Iris pigment epithelial cell (primary cell): ENCODE measurements at places on chromosomes 4 and X.
A peak's percentile ranks its signal among the peaks of the same experiment; 100 is the strongest.

DNA sequence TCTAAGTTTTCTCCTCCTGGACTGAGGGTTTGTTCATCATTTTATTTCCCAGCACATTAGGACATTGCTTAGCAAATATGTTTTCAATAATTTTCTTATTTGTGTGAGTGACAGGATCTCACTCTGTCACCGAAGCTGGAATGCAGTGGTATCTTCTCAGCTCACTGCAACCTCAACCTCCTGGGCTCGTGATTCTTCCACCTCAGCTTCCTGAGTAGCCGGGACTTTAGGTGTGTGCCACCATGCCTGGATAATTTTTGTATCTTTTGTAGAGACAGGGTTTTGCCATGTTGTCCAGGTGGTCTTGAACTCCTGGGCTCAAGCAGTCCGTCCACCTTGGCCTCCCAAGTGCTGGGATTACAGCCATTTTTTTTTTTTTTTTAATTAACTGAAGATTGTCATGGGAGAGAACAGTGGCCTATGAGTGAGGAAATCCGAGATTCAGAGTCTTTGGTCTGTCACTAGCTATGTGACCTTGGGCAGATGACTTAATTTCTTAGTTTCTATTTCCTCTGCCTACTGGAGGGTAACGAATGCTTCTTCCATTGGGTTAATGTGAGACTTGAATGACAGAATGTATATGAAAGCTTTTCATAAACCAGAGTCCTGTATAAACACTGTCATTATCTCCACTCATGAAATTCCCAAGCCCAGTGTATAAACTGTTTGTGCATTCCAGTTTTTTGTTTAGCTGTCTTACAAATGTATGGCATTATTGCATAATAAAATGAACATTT lies 23.9 kb downstream of the MOB1B start:
- DNase-seq = no peak

DNA sequence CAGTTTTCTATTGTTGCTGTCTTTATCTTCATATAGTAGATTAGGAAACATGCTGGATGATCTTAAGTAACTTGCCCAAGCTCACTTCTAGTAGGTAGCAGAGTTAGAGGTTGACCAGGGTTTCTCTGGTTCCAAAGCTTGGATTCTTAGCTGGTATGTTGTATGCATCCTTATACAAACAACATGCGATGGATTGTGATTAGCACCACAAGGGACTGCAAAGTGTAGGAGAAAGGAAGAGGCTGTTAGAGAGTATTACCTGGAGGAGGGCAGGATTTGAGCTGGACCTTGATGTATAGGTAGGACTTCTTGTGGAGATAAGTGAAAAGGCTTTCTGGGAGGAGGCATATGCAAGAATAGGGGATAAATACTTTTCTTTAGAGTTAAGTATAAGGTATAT lies 5.6 kb downstream of the STIM2 start:
- DNase-seq = no peak

DNA sequence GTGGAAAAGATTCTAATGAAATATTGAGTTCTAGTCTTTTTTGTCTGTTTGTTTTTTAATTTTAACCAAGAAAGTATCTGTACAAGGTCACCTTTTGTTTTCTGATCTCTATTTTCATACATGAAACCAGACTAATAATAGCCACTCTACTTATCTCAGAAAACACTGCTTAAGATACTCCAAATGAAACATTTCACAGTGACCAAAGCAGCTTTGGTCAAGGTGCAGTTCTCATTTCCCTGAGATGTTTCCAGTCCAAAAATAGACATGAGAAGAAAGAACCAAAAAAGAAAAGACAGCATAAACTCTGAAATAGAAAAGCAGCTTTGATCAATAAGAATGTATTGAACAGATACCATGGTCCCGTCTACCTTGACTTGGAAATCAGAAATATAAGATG lies 782.8 kb downstream of the RAB28 start:
- DNase-seq = no peak

DNA sequence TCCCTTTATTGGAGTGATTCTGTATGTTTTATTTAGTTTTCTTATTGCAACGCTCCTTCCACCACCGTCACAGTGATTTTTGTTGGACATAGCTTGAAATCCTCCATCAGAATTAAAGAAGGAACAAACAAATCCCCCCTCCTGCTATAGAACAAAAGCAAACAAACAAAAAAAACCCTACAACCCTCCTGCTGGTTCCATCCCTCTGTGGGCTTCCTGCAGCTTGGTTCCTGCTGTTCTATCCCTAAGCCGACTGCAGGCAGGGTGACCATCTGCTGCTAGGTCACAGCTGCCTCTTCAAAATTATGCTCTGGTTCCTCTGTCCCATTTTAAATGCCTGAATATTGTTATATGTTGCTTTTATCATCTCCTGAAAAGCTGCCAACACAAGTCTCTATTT lies 116.8 kb upstream of the AGA start:
- no peak for DNase-seq

GRCh38 chrX:153738056-153738605 lies 13.5 kb downstream of the ABCD1 start:
- DNase-seq = no peak

DNA sequence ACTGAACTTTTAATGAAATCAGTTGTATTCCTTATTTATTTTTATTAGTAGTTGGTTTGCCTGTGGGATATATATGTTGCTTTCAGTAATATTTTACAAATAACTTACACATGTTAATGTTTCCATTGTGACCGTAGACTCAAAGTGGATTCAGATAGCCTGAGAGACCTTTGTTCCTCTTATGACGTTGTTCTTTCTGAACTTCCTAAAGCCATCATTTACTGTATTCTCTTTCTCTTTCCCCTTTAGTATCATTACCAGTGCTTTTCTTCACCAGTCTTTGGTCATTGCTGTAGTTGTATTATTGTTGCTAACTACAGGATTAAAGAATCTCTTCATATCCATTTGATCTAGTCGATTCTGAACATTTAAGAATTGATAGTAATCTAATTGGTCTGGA lies 4.3 kb downstream of the STIM2 start:
- no peak for DNase-seq

GRCh38 chrX:123256378-123256777 lies 72.3 kb downstream of the GRIA3 start:
- DNase-seq = no peak

DNA sequence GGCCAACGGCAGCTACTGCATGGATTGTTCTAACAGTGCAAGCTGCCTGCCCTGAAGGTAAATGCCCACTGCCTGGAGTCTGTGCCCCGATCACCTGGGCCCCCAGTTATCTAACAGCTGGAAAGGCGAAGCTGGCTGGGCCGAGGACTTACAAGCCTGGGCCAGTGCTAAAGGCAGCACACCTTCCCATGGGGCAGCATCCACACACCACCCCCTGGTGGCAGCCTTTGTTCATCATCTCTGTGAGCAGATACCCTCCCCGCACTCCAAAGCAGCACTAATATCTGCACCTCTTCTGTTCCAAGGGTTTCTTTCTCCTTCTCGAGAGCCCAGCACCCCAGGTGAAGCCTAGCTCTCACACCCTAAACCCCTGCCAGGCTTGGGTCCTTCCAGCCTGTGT lies 7.6 kb downstream of the SLC2A9 start:
- peak; percentile 45 for DNase-seq

DNA sequence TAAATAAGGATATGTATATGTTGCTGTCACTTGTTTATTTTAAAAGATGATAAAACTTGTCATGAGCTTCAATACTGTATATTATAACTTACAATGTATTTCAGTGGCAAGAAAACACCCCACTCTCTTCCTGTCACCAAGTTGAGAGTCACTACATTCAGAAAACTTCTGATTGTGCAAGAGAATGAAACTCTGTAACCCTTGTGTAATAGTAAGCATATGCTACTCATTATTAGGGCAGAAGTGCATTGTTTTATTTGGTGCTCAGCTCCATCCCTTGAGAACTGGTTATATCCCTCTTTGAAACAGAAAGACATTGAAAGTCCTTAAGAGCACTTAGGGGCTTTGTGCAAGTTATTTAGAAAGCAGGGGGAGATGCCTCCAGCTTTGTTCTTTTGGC lies 594.5 kb downstream of the ARAP2 start:
- no peak for DNase-seq

DNA sequence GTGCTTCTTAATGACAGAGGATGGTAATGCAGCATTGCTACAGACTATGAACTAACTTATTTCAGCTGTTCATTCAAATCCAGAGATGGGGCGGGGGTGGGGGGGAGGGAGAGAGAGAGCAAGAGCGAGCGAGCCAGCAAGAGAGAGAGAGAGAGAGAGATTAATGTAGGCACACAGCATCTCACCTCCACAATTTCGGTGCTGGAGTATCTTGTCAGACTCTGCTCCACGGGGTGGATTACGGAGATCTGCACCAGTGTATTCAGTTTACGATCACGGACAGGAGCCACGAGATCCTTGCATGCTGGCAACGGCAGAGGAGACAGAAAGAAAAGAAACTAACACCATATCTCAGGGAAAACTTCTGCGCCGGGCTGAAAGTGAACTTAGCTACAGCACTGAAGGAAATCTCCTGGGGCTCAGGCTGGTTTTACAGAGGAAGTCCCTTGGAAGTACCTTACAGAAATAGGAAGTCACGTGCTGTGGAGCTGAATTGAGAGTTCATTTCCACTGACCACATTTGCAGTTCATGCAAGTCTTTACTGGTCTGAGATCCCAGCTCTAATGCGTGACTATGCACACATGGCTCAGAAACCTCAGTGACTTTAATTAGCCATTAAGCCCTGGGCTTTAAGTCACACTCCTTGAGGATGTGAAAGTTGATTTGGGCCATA lies 440.9 kb downstream of the INPP4B start:
- peak; percentile 71 for DNase-seq

GRCh38 chr4:185036842-185037241 lies 18.6 kb downstream of the HELT start:
- no peak for DNase-seq

GRCh38 chr4:78796526-78796925 lies 20.4 kb downstream of the BMP2K start:
- no peak for DNase-seq

GRCh38 chrX:154738011-154738738 lies 12.7 kb downstream of the GAB3 start:
- DNase-seq = peak; percentile 91

DNA sequence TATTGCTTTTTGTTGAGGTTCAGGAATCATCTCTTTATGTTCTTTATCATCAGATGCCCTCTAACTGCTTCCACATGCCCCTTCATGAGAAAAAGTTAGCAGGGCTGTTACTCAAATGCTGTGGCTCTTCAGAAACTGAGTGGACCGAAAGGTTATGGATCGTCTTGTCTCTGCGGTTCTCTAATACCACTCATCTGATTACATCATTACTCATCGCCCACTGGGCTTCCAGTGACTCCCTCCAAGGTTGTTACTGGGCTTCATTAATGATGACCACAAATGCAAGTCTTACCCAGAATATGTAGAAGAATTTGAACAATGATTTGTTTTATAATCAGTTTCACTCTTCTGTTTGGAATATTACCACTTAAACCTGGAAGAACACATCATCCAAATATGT lies 67.7 kb downstream of the RWDD4 start:
- peak; percentile 66 for DNase-seq

DNA sequence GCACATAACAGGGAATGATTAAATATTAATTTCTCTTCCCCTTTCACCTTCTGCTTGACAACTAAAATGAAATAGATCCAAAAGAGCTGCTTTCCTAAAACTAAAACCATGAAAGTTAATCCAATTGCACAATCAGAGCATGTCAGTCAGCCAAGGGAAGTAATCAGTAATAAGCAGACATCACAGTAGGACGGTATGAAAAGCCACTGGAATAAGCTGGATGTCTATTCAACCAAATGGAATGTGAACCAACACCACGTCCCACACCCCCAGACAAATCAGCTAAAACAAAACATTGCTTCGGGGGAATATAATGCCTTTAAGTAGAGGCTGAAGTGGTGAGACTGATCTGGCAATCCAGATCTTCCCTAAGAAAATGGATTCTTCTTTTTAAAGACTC lies 859.4 kb upstream of the FTHL17 start:
- DNase-seq = peak; percentile 75

DNA sequence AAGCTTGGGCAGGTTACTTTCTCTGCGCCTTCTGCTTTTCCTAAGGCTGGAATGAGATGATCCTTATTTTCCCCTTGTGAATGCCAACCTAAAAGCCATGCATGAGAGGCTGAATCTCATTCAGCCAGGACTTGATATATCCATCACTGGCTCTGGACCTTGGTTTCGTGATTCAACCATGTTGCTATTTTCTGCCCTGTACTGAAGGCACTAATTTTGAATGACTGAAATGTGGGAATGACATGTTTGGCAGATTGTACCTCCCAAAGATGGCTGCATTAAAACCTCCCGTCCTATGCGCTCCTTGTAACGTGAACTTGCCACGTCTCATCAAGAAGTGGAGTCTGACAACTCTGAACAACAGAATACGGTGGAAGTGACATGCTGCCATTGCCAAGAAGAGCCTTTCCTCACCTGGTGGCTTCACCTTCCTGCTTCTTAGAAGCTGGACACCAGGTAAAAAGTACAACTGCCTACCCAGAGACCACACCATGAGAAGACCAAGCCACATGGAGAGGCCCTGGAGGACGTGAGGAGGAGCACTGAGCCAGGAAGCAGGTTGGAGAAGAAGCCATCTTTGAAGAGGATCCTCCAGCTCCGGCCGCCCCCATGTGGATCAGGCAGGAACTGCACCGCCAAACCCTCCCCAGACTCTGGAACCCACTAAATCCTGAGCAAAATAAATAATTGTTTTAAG lies 174.5 kb downstream of the NSUN7 start:
- DNase-seq = peak; percentile 58

GRCh38 chrX:39602195-39602594 lies 495.6 kb downstream of the BCOR start:
- DNase-seq = no peak

GRCh38 chr4:82584931-82585330 lies 23.1 kb upstream of the TMEM150C start:
- DNase-seq = no peak

DNA sequence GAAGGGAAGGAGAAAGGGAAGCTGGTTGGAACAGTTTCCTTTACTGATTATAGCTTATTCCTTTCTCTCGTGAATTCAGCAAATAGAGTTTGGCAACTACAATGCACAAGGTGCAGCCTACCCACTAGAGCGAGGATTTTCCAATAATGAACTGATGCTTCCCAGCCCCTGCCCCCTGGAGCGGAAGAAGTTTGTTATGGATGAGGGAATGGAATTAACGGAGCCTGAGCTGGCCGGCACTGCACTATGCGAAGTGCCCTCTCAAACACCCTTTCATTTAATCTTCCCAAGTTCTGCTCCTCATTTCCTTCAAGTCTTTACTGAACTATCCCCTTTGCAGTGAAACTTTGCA lies 42.5 kb upstream of the CBR4 start:
- no peak for DNase-seq

DNA sequence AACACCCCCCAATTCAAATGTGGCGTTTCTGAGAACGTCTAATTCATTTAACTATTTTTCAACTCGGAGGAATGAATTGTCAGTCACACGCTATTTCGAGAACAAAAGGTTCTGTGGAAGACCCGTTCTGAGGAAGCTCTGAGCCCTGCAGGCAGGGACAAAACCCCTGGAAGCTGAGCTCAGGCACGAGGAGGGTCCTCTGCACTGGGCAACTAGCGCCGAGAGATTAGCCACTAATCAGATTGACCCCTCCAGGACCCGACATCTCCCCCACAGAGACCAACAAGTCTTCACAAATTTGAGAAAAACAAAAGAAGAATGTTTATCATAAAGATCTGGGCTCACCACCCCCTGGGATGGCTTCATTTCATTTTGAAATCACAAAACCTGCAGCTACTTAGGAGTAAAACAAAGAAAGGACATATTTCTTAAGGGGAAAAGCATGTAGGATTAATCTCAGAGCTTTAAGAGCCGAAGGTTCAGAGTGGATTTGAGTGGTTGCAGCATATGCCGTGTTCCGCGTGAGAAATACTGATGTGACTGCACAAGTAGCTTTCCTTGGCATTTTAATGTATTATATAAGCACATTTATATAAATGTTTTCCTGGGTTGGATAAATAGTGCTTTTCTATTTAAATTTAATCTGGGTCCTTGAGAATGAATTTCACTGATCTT lies 41.8 kb downstream of the ADRA2C start:
- no peak for DNase-seq
